Naive thymus-derived CD4-positive, alpha-beta T cell (primary cell): ENCODE measurements at places on chromosomes 7 and 10. TPM values are rescaled to one million over a fixed set of nuclear protein-coding genes. Genes with fewer than 3 reads are reported as not detected.

GRCh38 chr7:36472141-36472729 is 82.6 kb downstream of the ANLN start:
- DNase-seq, result no peak

DNA sequence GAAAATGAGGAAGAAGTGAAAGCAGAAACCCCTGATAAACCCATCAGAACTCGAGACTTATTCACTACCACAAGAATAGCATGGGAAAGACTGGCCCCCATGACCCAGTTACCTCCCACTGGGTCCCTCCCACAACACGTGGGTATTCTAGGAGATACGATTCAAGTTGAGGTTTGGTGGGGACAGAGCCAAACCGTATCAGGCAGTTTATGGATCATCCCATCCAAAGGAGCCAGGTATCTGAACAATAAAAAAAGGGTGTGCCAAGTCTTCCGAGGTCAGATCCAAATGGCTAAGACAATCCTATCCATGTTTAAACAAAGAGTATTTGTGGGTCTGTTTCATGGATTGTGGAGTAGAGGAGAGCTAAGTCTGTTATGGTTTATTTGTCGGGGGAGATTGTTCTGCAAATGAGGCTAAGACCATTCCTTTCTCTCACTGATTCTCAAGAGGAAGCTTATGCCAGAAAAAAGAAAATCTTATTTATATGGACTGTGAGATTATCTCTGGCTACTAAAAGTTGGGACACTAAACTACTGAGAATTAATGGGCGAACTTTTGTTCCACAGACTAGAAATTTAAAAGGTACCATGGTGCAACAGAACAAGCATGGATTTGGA is 203.7 kb downstream of the IPMK start:
- DNase-seq, result no peak

GRCh38 chr7:27345164-27345887 is 102.7 kb downstream of the EVX1 start:
- DNase-seq, result no peak

HPSE2 gene
- not detected for total RNA-seq

- DNase-seq, result no peak
Measured at GRCh38 chr7:369476-370258, 79.7 kb downstream of the FOXL3 start.

FZD1 gene
- 0.82 and 1.1 TPM in 2 replicates for total RNA-seq

DNA sequence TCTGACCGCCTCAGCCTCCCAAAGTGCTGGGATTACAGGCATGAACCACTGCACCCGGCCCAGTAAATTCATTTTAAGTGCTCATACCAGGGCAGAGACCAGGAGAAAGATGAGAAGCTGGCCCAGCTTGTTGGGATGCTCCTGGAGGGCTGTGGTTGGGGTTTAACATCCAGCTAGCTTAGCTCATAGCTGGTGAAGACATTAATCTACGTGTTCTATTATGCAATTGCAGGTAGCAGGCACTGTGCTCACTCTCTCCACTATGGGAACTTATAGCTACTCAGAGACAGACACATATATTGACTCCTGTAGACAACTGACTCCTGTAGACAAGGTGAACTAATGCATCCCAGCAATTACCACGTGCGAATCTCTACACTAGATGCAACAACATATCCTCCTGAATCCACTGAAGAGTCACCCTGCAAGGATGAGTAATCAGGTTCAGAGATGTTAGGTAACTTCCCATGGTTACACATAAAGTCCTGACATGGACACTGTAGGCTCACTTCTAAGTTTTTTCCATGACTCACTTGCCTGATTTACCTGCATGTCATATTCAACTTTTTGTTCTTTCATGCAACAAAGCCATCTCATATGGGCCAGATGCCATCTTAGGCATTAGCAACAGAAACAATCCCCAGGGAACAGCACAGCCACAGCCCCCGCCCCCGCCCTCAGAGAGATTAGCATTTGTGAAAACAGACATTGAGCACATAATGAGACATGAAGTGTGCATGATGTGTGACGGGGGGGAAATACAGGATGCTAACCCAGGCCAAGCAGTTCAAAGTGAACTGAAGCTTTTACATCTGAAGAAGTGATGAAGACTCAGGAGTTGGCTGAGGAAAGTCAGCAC is 37.2 kb downstream of the ERLIN1 start:
- no peak for DNase-seq

- DNase-seq, result no peak
Measured at GRCh38 chr10:126133906-126134656, 237.7 kb downstream of the FANK1 start.

GRCh38 chr10:34808801-34809745 is 6.0 kb downstream of the PARD3 start:
- DNase-seq, result no peak

- no peak for DNase-seq
Measured at GRCh38 chr7:86574006-86574405, 69.7 kb upstream of the GRM3 start.

- DNase-seq, result no peak
Measured at GRCh38 chr10:93718937-93719725, 16.7 kb upstream of the FRA10AC1 start.

- DNase-seq, result no peak
Measured at GRCh38 chr10:102236006-102236405, 5.3 kb downstream of the PITX3 start.

LRRC17 gene
- total RNA-seq, result not detected

POP7 gene
- 38.2 and 39.6 TPM in 2 replicates for total RNA-seq

PCLO gene
- total RNA-seq, result 0.10 TPM

DNA sequence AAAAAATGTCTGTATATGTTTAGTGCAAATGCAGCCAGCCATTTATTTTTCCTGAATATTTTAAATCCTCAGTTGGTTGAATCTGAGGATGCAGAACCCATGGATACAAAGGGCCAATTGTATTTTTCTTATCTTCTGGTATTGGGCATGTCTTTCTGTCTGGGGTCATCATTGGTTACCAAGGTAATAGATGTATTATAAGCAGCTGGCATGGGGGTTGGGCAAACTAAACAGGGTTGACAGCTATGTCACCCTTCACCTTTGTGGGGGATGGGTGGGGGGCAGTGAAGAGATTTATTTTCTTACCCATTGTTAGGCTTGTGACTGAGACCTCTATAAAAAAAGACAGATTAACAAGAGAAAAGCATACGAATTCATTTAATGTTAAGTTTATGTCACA is 38.8 kb downstream of the CDHR3 start:
- DNase-seq, result no peak

GRCh38 chr7:47664650-47665195 is 82.8 kb upstream of the TNS3 start:
- no peak for DNase-seq

- no peak for DNase-seq
Measured at GRCh38 chr10:103986360-103986759, 19.4 kb downstream of the SLK start.

DNA sequence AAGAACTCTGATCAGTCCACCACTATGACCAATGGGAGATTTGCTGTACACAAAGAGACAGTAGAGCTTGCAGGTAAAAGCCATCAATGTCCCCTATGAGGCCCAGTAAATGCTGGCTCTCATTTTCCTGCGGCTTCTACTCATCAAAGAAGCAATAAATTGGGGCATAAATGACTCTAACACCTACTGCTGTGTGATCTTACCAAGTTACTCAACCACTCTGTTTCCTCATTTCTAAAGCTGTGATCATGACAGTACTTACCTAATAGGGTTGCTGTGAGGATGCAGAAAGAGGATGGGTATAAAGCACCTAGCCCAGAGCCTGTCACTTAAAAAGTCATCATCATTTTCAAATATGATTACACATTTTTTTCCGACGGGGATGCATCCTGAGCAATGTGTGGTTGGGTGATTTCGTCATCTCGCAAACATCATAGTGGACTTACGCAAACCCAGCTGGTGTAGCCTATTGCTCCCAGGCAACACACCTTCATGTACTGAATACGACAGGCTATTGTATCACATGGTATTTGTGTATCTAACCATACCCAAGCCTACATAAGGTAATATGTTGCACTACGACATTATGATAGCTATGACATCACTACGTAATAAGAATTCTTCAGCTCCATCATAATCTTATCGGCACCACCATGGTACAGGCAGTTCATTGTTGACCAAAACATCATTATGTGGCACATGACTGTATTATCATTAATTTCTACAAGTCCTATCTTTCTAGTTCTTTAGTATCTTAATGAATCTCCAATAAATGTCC is 7.1 kb upstream of the MGMT start:
- no peak for DNase-seq

DNA sequence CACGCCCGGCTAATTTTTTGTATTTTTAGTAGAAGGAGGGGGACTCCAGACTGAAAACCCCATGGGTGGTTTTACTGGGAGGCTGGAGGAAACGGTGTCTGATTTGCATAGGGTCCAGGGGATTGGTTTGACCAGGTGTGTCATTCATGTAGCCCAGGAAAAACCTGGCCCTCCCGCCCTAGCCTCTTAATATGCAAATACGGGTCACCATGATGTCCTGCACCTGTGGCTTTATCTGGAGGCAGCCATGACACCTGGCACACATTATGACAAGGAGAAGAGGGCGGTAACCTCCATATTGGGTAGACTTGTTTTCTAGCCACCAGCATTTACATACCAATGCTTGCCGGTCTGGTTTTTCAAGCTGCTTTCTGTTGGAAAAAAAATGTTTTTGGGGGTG is 68.0 kb downstream of the TRIL start:
- DNase-seq, result no peak

DNA sequence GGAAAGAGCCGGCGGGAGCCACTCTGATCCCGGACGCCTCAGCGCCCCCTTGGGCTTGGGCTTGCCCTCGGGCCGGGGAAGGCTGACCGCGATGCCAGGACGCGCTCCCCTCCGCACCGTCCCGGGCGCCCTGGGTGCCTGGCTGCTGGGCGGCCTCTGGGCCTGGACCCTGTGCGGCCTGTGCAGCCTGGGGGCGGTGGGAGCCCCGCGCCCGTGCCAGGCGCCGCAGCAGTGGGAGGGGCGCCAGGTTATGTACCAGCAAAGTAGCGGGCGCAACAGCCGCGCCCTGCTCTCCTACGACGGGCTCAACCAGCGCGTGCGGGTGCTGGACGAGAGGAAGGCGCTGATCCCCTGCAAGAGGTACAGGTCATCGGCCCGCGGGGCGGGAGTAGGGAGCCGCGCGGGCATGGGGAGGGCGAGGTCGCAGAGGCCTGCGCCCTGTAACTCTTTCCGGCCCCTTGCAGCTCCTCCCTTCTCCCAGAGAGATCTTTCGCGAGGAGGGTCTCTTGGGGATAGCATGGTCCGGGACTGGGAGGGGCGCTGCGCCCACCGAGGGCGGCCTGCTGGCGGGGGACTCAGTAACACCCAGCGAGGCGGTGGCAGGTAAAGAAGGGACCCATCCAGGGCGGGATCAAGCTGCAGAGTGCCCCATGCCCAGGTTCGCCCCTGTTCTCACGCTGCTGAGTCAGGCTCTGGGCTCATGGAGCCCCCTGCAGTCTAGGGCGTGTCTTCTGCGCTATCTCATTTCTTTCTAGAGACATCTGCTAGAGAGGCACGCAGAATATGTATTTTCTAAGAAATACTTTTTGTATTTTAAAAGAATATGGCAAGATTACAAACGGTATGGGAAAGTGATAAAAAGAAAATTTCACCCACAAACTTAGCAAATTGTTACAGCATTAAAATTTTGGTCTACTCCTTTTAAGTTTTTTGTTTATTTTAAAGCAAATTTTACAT is 687 bp downstream of the EPDR1 start:
- peak; percentile 5 for DNase-seq

GPRIN2 gene
- total RNA-seq, result not detected

DNA sequence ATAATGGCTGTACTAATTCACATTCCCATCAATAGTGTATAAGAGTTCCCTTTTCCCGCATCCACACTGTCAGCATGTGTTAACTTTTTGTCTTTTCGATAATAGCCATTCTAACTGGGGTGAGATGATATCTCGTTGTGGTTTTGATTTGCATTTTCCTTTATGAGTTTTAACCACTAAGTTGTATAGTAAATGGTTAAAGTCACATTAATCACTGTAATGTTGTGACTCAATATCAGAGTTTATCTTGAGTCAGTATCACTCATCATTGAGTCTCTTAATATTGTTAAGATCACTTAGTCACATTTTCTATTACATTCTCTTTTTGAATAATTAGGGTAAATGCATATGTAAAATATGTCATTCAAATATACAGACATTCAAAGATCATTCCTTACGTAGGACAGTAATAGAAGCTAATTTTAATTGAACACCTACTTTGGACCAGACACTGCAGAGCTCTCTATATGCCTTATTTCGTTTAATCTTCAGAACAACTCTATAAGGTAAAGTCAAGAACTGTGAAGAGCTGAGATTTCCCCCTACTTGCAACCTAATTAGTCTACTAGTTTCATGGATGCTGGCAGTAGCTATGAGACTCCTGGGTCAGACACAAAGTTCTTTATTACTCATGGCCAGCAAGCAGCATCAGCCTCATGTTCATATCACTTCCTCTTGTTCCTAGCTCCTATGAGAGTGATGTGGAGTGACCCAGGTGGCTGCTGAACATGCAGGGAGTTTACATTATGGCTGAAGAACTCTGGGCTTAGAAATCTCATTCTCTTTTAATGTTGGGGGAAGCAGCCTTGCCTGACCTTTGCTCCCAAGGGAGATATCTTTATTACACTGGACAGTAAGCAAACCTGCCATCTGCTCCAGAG is 30.5 kb downstream of the CREB5 start:
- DNase-seq, result no peak

- DNase-seq, result no peak
Measured at GRCh38 chr10:78763651-78764395, 304.9 kb upstream of the ZMIZ1 start.

SPDYE9 gene
- total RNA-seq, result not detected

KAZALD1 gene
- not detected for total RNA-seq

- no peak for DNase-seq
Measured at GRCh38 chr7:127571741-127572505, 13.5 kb downstream of the GCC1 start.

DNA sequence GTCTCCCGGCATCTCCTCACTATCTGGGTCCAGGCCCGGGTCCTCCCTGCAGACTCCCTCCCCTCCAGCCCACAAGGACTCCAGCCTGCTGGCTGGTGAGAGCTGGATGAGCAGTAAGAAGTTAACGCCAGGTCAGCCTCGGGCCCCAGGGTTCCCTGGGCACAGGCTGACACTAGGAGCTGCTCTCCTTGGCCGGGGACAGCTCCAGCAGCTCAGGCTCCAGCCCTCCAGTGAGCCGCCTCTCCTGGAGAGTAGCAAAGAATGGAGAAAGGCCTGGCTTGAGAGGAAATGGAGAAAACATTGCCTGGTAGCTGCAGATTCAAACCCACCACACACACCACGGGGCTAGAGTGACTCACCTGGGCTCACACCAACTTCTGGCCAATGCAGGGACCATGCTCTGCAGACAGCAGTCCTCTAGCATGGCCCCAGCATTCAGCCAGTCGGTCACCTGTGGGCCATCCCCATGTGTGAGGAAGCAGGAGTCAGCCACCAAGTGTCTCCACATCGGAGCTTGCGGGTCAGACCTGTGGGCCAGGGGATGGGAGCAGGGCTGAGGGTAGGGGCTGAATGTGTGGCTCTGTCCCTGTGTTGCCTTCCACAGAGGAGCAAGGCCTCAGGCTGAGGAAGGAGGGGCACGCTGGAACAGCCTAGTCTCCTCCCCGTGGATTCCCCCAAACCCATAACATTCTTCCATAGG is 6.5 kb downstream of the SAP25 start:
- DNase-seq, result no peak

GRCh38 chr7:152382244-152382643 is 53.6 kb downstream of the KMT2C start:
- no peak for DNase-seq

CDHR1 gene
- not detected for total RNA-seq

GRCh38 chr10:8069627-8070026 is 15.1 kb downstream of the GATA3 start:
- no peak for DNase-seq

CYP26C1 gene
- total RNA-seq, result 0.10 TPM in 1 of 2 replicates, not detected in the other

PPP1R17 gene
- 1.4 TPM for total RNA-seq
